ENCODE measurements at places on chromosomes 5 and 9. TPM values are rescaled to one million over a fixed set of nuclear protein-coding genes. Genes with fewer than 3 reads are reported as not detected.

DNA sequence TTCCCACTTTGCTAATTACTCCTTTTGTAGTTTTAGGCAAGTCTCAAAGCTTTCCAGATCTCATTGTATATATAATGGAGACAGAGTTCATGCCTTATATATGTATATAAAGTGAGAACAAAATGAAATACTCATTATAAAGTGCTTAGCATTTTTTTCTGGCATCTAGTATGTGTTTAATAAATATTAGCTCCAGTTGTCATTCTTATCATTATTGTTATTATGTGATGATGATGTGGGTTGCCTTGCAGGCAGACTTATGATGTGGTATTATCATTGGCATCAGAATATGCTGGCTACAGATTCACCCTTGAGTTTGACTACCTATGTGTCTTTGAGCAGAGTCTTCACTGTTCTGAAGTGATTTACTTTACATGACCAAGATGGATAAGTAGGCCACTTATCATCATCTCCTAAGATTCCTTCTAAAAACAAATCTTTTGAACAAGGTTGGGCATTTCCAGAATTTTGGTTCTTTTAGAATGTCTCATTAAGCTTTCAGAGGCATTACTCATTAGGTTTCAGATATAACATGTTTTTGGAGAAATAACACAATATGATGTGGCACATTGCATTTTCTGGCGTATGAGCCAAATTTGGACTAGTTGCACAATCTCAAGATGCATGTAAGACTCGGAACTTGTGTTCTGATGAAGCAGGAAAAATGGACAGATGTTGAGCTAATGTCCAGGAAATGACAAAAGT is 145.6 kb upstream of the TNC start:
- DNase-seq: peak; percentile 26

GRCh38 chr5:9557696-9558095 is 11.8 kb upstream of the SEMA5A start:
- peak; percentile 46 for DNase-seq

Gene LCN6
- total RNA-seq: not detected

GRCh38 chr5:83595217-83595616 is 123.7 kb downstream of the VCAN start:
- no peak for DNase-seq

Gene PRELID2
- 15.5 TPM for total RNA-seq

Gene PAIP2
- 67.8 TPM for total RNA-seq

DNA sequence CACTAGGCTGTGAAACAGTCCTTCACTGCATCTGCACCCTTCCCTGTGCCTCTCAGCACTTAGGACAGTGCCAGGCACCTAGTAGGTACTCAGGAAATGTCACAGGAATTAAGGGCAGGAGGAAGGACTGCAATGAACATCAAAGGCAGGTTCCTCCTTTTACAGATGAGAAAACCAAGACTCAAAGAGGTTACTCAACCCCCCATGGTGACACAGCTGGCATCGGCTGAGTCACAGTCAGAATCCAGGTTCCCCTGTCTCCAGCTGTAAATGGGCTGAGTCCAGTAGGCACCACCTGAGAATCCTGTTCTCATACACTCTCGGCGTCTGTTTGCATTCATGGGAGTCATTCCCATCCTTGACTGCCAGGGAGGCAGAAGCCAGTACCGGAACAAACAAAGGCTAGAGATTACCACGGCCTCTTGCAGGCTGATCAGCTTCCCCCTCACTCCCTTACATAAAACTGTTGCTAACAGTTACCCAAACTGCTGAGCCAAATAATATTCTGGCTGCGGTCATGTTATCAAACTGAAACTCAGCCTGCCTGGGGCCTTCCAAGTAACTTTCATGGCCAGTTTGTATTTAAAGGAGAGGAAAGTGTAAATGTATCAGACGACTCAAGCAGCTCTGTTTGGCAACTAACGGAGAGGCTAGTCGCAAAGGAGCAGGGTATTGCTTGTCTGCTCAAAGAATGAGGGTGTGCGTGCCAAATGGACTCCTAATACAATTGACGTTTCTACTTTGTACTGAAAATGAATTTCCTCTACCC is 201.7 kb downstream of the PAPPA start:
- no peak for DNase-seq

GRCh38 chr9:36110434-36110833 is 26.1 kb upstream of the GLIPR2 start:
- no peak for DNase-seq

GRCh38 chr5:146646441-146646840 is 130.5 kb upstream of the GPR151 start:
- no peak for DNase-seq

DNA sequence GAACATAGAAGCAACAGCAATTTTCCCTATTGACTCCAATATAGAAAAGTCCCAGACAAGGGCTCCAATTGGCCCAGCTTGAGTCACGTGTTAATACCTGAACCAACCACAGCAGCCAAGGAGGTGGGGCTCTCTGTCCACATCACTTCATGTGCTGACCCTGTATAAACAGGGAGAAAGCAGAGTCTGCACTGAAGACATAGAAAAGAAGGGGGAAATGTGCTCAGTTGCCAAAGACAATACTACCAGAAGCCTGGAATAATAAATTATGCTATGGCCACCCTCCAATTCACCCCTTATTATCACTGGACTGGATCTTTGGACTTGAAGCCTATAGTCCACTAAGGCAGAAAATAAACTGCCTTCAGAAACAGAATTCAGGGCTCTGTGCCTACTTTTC is 275.4 kb downstream of the EPB41L4A start:
- peak; percentile 11 for DNase-seq

GRCh38 chr9:26296910-26297572 is 595.6 kb downstream of the CAAP1 start:
- peak; percentile 91 for DNase-seq

Gene SH3GL2
- 10.0 TPM for total RNA-seq

DNA sequence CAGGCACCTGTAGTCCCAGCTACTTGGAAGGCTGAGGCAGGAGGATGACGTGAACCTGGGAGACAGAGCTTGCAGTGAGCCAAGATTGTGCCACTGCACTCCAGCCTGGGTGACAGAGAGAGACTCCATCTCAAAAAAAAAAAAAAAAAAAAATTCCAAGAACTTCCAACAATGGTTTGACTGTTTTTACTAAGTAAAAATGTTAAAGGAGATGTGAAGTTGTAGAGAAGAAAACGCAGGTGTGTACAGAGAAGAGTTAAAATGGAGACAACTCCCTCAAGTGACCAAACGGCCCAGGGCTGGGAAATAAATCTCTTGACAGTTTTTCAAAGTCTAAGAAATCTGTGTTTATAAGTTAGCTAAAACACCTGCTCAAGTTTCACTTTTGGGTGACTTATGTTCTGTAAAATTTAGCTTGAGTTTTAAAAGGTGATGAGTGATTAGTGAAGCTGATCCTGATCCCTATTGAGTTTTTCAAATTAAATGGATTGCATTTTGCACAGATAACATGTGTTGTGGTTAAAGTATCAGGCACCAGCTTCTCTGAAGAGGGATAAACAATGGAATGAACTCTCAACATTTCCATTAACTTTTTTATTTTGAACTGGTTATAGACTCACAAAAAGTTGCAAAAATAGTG is 255.2 kb upstream of the CD180 start:
- no peak for DNase-seq

DNA sequence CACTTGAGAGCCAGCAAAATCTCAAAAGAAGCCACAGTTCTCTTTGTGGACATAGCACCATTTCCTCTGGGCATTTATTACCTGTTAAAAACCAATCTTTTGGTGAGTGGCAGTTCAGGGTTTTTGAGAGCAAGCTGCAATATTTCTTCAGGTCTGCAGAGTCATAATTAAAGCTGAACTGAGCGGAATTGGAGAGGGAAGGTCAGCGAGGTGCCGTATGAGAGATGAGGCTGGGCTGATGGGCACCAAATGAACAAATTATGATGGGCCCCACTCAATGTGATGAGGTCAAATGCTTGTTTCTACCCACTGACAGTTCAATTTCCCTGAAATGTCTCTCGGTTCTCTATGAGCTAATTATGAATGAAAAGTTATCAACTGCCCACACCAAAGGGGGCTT is 231.9 kb downstream of the AP3B1 start:
- no peak for DNase-seq

Gene PDE6A
- 0.02 TPM for total RNA-seq

DNA sequence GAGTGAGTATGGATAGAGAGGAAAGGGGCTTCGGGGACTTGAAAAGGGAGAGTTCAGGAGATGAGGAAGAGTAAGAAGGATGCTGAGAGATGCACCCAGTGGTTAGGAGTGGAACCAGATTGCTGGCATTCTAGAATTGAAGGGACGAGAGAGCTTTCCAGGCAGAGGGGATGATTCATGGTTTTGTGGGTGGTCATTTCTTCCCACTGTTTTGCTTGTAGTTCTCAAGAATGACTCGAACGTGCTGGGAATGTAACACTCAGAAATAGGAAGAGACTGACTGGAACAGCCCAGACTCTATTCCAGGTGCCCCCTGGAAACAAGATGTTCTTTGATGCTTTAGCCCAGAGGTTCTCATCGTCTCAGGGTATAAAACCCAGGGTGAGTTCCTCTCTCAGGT is 294.2 kb downstream of the ICE1 start:
- DNase-seq: no peak

DNA sequence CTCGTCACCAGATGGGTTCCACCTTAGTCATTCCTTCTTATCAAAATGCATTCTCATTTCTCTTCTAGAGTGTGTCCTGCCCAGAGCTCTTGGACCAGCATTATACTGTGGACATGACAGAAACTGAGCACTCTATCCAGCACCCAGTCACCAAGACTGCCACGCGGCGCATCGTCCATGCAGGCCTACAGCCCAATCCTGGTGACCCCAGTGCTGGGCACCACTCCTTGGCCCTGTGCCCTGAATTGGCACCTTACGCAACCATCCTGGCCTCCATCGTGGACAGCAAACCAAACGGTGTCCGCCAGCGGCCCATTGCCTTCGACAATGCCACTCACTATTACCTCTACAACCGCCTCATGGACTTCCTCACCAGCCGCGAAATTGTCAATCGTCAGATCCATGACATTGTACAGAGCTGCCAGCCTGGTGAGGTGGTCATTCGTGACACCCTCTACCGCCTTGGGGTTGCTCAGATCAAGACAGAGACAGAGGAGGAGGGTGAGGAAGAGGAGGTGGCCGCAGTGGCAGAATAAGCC is 34.6 kb downstream of the CSF1R start:
- no peak for DNase-seq

- DNase-seq: no peak
Measured at GRCh38 chr9:29208670-29209069, 1635.4 kb upstream of the C9orf72 start.

DNA sequence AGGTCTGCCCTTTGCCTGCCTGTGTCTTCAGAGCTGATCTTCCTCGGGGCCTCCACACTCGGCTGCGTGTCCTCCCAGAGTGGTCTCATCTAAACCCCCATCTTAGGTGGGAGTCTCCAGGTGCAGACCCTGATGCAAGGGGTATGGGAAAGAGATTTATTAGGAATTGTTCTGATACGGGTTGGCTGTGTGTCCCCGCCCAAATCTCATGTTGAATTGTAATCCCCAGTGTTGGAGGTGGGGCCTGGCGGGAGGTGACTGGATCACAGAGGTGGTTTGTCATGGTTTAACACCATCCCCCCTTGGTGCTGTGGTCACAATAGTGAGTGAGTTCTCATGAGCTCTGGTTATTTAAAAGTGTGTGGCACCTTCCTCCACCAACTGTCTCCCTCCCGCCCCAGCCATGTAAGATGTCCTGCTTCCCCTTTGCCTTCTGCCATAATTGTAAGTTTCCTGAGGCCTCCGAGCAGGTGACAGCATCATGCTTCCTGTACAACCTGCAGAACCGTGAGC is 208.4 kb downstream of the AOPEP start:
- DNase-seq: peak; percentile 43

Gene SMIM3
- total RNA-seq: 73.1 TPM

DNA sequence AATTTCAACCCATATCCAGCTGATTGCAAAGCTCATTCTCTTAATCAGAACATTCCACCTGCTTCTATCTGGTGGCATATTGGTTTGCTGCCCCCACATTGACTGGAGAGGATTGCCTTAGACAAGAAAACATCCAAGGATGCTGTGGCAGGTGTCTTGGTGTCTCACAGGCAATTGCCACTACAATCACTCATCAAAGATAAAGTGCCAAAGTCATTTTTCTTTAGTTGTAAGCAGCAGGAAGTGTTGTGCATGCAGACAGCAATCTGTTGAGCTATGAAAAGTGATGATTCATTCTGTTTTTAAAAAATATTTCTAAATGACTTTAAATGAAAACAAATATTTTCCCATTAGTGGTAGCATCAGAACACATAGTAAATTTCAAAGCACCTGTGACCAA is 53.9 kb downstream of the CDH6 start:
- no peak for DNase-seq

Gene EGFLAM
- total RNA-seq: not detected

- peak; percentile 7 for DNase-seq
Measured at GRCh38 chr5:68587171-68587570, 371.6 kb downstream of the PIK3R1 start.

Gene BARX1
- total RNA-seq: 0.69 TPM

Gene ENTREP1
- not detected for total RNA-seq

Gene LCN1
- not detected for total RNA-seq

DNA sequence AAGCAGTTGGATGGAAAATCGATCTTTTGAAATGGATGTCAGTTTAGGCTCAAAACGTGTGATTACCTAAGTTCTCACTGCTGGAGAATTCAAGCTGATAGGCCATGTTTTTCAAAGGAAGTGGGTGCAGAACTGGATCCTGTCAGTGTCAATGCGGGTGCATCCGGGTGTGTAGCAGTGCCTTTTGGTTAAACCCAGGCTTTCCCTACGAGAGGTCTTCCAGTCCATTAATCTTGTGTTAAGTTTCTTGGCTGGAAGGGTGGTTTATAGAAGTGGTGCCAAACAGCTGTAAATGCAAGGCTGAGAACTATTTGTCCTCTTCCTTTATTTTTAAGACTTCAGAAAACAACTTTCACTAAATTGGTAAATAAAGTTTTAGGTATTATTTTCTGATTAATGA is 71.9 kb downstream of the DAPK1 start:
- DNase-seq: peak; percentile 81

Gene EQTN
- not detected for total RNA-seq

GRCh38 chr5:59208474-59208873 is 625.6 kb downstream of the RAB3C start:
- no peak for DNase-seq

Gene ADAMTSL2
- 0.10 TPM for total RNA-seq

Gene PCDHB15
- total RNA-seq: not detected

DNA sequence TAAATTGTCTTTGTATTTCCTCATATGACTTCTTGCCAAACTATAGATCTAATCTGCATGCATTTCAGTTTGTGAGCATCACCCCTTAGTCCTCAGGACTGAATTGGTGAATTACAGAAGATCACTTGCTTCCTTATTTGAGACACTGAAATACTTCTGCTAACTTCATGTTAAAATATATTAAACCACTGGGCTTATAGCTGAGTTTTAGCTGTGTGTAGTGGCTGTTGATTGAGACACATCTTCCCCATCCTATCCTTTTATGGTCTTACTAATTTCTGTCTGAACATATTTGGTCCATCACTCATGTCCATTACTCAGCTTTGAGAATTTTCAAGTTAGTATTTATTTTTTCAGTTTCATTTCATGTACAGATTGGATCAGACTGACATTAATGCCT is 295.9 kb downstream of the PSAT1 start:
- peak; percentile 89 for DNase-seq

GRCh38 chr5:61148515-61148914 is 13.8 kb downstream of the SMIM15 start:
- DNase-seq: no peak

Measured in M059J (cell line).